ENCODE measurements at places on chromosomes 1 and 21. TPM values are rescaled to one million over a fixed set of nuclear protein-coding genes. Genes with fewer than 3 reads are reported as not detected.
A peak's percentile ranks its signal among the peaks of the same experiment; 100 is the strongest.

Gene SPRR2E
- not detected for total RNA-seq

GRCh38 chr1:197774466-197775281 is 606 bp downstream of the DENND1B start:
- no peak overlapping the region for H3K27ac ChIP-seq
- peak; percentile 75 for DNase-seq
- H3K4me3 ChIP-seq, result peak overlapping the region; percentile 96
- peaks cover 3% of the 10 kb centered on the region for H3K4me1 ChIP-seq
- H3K36me3 ChIP-seq, result no peaks in the 10 kb centered on the region
- H3K27me3 ChIP-seq, result no peaks in the 10 kb centered on the region

DNA sequence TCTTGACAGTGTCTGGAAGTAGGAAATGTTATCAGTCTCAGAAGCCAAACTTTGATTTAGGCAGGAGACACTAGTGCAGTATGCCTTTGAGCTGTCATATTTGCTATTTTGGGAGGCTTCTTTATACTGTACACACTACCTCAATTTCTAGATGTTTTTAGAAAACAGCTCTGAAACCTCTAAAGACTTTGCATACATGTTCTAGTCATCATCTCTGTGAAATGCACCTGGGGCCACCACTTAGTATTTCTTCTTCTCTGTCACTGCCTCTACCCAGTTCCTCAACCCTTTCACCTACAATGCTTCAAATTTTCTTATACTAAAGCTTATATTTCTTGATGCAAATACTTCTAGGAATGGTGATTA is 29.1 kb upstream of the PLA2G4A start:
- no peaks in the 10 kb centered on the region for H3K4me1 ChIP-seq
- H3K36me3 ChIP-seq, result no peaks in the 10 kb centered on the region
- no peak for DNase-seq
- H3K27ac ChIP-seq, result no peak overlapping the region

DNA sequence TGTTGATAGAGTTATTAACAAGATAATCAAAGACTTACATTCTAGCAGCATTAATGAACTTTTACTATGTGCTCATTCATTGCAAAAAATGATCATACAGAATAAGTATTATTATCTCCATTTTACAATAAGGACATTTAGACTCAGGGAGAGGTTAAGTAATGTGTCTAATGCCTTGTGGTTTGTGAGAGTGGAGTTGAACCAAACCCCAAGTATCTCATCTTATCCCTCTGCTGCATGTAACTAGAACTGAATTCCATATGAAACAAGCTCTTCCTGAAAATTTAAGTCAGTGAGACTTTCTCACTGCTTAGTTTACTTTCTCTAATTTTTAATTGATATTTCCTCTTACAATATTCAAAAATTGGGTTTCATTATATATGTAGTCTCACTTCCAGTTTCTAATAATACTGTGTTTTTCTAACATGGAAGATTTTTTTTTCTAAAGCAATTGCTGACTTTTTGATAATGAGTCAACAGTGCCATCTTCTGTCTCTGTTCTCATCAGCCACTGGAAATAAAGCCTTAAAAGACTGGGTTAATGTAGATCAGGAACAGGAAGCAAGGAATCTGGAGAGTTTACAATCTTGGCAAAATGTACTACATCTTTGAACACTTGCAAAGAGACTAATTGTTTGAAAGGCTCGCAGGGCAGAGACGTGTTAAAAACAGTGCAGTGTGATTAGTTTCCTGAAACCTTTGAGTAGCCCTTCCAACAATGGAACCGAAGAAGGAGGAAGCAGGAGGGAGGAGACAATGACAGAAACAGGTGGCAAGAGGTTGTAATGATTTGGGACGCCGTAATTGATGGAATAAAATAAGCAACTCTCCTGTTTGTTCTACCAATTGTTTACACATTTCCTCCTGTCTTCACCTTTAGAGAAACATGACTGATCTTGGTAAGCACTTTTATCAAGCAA is 567.6 kb downstream of the MRPL39 start:
- H3K27ac ChIP-seq, result no peak overlapping the region
- H3K4me1 ChIP-seq, result no peaks in the 10 kb centered on the region
- H3K36me3 ChIP-seq, result no peaks in the 10 kb centered on the region
- no peak overlapping the region for H3K4me3 ChIP-seq
- H3K27me3 ChIP-seq, result no peaks in the 10 kb centered on the region
- DNase-seq, result no peak

Gene FCN3
- 0.26 TPM for total RNA-seq

Gene KAZN
- 13.9 TPM for total RNA-seq
